T follicular helper cell (primary cell): ENCODE measurements at places on chromosomes 3 and 15.

- no peak for DNase-seq
These were observed at the start of gene TMEM89 for GRCh38 chr3:48621461-48621869. Gene TMEM89, minus strand, starts transcription at chr3:48621769. Its CDS starts 13 bp downstream, at chr3:48621756.

DNA sequence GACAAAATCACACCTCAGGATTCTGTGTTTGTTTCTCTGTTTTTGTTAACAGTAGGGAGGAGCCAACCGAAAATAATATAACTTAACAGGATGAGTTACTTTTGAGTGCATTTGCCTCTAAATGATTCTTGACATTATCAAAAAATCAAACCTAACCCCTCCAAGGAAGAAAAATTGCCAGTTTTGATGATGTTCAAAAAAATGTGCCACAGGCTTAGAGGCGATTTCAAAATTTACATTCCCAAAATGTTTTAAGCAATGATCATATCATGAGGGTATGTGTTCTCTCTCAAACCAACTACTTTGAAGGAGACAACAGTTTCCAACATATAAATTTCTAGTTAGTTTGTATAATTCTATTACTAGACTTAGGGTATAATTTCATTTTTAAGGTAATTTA lies 6.7 kb downstream of the VGLL3 start:
- no peak for DNase-seq

DNA sequence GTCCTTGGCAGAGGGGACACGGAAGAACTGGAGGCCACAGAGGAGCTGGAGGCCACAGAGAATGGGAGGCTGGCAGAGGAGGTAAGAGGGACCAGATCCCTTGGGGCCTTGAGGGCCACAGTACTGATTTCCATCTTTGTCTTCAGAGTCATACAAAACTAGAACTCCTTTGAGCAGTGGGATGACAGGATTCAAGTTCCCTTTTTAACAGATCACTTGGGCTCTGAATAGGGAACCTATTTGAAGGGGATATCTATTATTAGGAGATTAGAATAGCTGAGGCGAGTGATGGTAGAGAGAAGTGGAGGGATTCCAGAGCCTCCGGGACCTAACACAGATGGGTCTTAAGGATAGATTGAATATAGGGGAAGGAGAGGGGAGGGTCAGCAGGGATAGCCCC lies 55.7 kb downstream of the OXNAD1 start:
- no peak for DNase-seq

DNA sequence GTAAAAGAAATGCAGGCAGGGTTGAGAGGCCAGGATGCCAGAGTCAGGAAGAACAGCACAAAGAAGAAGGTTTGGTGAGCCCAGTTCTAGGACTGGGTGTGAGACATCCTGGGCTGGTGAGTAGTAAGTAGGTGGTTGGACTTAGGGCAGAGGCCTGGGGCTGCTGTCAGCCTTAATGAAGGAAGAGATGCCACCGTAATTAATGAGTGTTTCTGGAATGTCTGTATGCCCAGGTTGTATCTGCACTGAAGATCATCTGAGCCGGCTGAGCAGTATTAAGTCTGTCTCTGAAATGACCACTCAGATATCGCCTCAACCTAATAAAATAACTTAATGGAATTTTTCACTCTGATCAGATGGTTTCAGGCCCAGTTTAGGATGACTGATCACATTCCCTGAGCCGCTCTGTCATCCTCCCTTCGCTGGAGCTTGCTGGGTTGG lies 532.9 kb upstream of the IL12A start:
- DNase-seq: no peak

DNA sequence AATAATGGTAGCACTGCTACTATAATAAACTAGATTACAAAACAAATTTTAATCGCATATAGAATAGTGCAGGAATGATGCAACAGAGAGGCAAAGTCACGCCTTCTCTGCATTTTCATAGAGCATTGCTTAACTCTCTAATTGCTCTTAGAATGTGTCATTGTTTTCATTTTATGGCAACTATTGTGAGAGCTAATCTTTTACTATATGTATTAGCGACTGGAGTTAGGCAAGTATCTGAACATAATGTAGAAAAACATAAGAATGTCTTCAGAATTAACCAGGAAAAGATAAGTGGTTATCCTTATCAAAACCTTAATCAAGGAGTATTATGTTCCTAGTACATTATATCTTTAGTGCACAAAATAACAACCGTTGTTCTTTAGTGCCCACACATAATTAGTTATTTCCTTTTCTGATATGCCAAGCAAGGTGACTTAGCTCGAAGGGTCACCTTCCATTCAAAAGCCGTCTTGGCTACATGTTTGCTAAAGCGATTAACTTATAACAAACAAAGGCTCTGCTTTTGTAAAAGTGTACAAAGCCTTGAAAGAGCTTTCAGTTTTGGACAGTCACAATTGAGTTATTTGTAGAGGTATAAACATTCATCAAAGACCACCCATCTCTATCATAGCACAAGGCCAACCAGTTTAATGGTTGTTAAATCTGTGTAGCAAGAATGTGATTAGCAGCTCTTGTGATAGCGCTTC lies 1328.9 kb downstream of the ROBO2 start:
- no peak for DNase-seq

- no peak for DNase-seq
These were observed 5.0 kb upstream of the ATP8B4 start for GRCh38 chr15:50123861-50124557.
